Stomach (tissue), 19 donors: ENCODE measurements at places on chromosomes 16 and 17.

DNA sequence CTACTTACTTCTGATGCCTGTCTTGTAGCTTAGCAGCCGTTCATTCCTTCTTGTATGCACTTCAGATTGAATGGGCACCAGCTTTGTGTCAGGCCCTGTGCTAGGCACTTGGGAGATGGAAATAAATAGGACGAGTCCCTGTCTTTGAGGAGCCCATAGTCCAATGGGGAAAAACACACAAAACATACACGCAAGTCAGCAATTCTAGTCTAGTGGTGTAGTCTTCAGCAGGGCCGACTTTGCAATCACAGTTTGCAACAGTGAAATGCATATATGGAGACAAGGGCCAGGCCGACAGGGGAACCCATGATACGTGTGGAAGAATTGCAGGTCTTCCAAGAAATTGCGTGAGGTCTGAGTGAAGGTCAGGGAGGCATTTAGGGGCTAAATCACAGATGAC is 262.6 kb downstream of the MAF start:
- no peak overlapping the region for H3K27ac ChIP-seq
- H3K4me1 ChIP-seq = no peaks in the 10 kb centered on the region
- no peak for DNase-seq

GRCh38 chr17:53428913-53429312 is 393.8 kb upstream of the KIF2B start:
- no peaks in the 10 kb centered on the region for H3K36me3 ChIP-seq
- no peaks in the 10 kb centered on the region for H3K4me1 ChIP-seq
- H3K4me3 ChIP-seq = no peak overlapping the region

- no peak for DNase-seq
- no peaks in the 10 kb centered on the region for H3K4me1 ChIP-seq
- peaks cover 47% of the 10 kb centered on the region for H3K27me3 ChIP-seq
- H3K36me3 ChIP-seq = no peaks in the 10 kb centered on the region
- no peak overlapping the region for H3K4me3 ChIP-seq
Measured at GRCh38 chr17:77928519-77929179, 29.9 kb upstream of the TNRC6C start.

GRCh38 chr16:53369921-53370320 is 64.3 kb upstream of the RBL2 start:
- no peak overlapping the region for H3K4me3 ChIP-seq
- H3K36me3 ChIP-seq = no peaks in the 10 kb centered on the region
- H3K27ac ChIP-seq = peak overlapping the region; percentile 12
- H3K27me3 ChIP-seq = no peaks in the 10 kb centered on the region

GRCh38 chr17:37839196-37839978 is 84.8 kb upstream of the TBC1D3K start:
- no peaks in the 10 kb centered on the region for H3K36me3 ChIP-seq
- no peak overlapping the region for H3K27ac ChIP-seq
- no peaks in the 10 kb centered on the region for H3K27me3 ChIP-seq
- no peak overlapping the region for H3K4me3 ChIP-seq
- peaks cover 5% of the 10 kb centered on the region for H3K4me1 ChIP-seq
- DNase-seq = no peak

- peaks cover 5% of the 10 kb centered on the region for H3K4me1 ChIP-seq
- no peak overlapping the region for H3K27ac ChIP-seq
- H3K27me3 ChIP-seq = no peaks in the 10 kb centered on the region
- H3K4me3 ChIP-seq = no peak overlapping the region
- no peak for DNase-seq
Measured at GRCh38 chr17:69916761-69917160, 158.3 kb upstream of the KCNJ16 start.

GRCh38 chr17:33637534-33637933 is 344.4 kb upstream of the ASIC2 start:
- no peaks in the 10 kb centered on the region for H3K27me3 ChIP-seq
- H3K36me3 ChIP-seq = no peaks in the 10 kb centered on the region
- DNase-seq = no peak

GRCh38 chr17:51132964-51133319 is 12.3 kb upstream of the SPAG9 start:
- no peak overlapping the region for H3K27ac ChIP-seq
- no peak for DNase-seq
- H3K4me3 ChIP-seq = no peak overlapping the region

GRCh38 chr17:4436381-4436780 is 2.6 kb downstream of the SPNS3 start:
- H3K4me3 ChIP-seq = no peak overlapping the region
- H3K4me1 ChIP-seq = peaks cover 29% of the 10 kb centered on the region
- peaks cover 9% of the 10 kb centered on the region for H3K27me3 ChIP-seq
- no peak for DNase-seq

DNA sequence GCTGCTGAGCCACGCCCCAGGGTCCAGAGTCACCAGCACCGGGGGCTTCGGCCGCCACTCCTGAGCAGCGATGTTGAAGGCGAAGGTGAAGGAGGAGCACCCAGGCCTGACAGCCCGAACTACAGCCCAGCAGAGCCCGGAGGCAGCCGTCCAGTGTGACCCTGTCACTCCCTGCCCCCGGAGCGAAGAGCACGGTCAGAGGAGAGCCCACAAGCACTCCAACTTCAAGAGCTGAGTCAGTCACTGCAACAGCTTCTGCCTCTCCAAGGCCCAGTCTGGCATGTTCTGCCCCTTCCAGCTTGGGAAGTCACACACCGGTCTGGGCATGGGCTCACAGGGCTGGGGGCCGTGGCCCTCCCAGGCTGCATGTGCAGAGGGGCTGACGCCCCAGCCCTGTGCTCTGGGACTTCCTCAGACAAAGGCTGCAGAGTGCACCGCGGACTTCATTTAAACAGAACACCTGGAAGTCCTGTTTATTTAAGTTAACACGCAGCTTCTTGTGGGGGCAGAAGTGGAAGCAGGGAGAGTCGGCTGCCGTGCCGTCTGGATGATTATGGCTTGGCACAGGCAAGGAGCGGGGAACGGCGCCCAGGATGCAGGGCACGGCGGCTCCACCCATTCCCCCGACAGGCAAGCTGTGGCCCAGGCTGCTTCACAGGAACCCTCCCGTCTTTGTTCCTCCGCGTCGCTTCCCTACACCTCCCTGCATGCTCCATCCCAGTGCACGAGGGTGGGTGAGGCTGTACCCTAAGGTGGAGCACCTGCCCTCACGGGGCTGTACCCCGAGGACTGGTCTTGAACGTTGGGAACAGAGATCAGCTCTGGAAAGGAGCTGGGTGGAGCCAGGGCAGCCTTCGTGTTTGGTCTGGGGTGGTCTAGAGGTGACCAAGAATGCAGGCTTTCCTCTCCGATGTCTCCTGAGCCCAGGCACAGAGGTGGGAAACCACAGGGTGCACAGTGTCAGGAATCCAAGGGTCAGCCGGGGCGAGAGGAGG is 68.9 kb upstream of the METRNL start:
- H3K4me1 ChIP-seq = no peaks in the 10 kb centered on the region
- no peaks in the 10 kb centered on the region for H3K27me3 ChIP-seq
- peaks cover 9% of the 10 kb centered on the region for H3K36me3 ChIP-seq

- H3K4me1 ChIP-seq = peaks cover 6% of the 10 kb centered on the region
- H3K27me3 ChIP-seq = no peaks in the 10 kb centered on the region
- H3K4me3 ChIP-seq = no peak overlapping the region
- H3K27ac ChIP-seq = no peak overlapping the region
Measured at GRCh38 chr17:65088621-65089360, 32.3 kb upstream of the GNA13 start.

DNA sequence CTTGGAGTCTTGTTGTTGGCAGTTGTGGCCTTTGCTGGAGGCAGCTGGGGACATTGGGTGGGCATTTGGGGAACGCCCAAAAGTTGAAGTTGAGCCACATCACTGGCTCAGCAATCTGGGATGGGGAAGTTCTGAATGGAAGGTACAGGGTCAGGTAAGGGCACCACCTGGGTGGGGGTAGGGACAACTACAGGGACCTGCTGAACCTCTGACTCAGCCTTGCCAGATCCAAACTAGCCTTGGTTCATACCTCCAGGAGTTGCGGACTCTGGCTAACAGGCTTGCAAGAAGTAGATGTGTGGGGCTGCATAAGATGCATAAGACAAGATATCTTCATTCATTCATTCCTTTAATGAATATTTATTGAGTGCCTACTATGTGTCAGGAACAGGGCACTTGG is 16.0 kb downstream of the FMNL1 start:
- no peaks in the 10 kb centered on the region for H3K36me3 ChIP-seq
- H3K27me3 ChIP-seq = peaks cover 51% of the 10 kb centered on the region
- H3K4me1 ChIP-seq = peaks cover 16% of the 10 kb centered on the region
- no peak overlapping the region for H3K4me3 ChIP-seq
- DNase-seq = no peak

GRCh38 chr16:4846901-4847773 is at the start of the genes GLYR1 and UBN1:
Gene GLYR1 (minus strand): TSS chr16:4847288. CDS start chr16:4847265, 23 bp downstream.
Gene UBN1 (plus strand): TSS chr16:4847481. CDS start chr16:4852918, 5,437 bp downstream.
- H3K36me3 ChIP-seq = peaks cover 34% of the 10 kb centered on the region
- no peaks in the 10 kb centered on the region for H3K27me3 ChIP-seq
- DNase-seq = peak; percentile 100

DNA sequence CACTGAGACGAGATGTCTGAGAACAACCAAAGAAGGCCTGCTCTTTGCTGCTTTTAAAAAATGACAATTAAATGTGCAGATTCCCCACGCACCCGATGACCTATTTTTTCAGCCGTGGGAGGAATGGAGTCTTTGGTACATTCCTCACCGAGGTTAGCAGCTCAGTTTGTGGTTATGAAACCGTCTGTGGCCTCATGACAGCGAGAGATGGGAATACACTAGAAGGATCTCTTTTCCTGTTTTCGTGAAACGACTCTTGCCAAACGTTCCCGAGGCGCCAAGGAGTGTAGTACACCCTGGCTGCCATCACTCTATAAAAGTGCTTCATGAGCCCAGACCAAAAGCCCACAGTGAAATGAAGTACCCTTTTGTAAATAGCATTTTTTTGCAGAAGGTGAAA is 87.8 kb downstream of the CRISPLD2 start:
- no peaks in the 10 kb centered on the region for H3K36me3 ChIP-seq
- peaks cover 3% of the 10 kb centered on the region for H3K4me1 ChIP-seq
- DNase-seq = no peak
- H3K27me3 ChIP-seq = no peaks in the 10 kb centered on the region
